HEK293T (cell line): ENCODE measurements at places on chromosomes 13 and 19.
A peak's percentile ranks its signal among the peaks of the same experiment; 100 is the strongest.

DNA sequence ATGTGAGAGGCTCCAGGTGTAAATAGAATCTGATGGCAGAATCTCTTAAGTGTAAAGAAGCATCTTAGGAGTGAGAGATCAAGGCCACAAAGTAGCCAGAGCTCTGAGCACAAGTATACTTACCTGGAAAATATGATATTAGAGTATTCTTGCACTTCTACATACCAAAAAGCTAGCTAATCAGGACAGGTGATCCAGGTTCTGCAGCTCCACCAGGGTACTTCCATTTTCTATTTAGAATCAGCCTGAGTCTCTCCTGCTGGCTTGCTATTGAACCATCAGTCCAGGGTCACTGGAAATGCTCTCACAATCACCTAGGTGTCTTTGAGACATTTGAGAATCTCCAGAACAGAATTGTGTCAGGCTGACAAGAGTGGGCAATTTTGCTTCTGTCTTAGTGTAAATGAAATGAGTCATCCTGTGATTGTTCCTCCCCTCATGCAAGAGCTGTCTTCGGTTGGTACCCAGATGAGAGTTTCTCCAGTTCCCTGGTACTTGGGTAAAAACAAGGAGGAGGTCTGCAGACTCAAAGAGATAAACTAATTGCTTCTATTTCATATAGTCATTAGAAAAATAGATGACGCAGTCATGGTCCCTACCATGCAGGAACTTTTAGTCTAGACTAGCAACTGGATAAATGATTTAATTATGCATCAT is 14.6 kb downstream of the ZNF254 start:
- DNase-seq: no peak

GRCh38 chr13:46334035-46334822 is 52.8 kb downstream of the RUBCNL start:
- no peak for DNase-seq

- no peak for DNase-seq
Observed at GRCh38 chr19:40718774-40719391, 2.0 kb downstream of the ITPKC start.

DNA sequence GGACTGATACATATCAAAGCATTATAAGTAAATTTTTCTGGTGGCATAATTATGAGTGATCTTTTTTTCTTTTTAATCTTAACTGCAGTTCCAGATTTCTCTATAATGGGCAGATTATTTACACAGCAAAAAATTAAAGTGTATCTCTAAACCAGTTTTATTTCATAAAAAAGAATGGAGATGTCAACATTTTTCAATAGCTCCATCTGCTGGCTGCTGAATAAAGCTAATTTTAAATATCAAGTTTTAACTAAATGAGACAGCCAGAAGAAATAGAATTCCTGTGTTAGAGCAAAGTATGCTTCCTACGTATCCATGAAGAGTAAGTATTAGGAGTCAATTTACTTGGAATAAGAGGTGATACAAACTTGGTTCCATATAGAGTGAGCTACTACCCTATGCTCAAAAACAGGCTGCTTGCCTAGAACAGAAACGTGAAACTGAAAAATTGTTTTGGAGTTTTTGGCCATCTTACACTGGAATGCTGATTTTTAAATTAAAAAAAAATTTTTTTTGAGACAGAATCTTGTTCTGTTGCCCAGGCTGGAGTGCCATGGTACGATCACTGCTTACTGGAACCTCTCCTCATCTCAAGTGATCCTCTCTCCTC is 5.0 kb upstream of the PDS5B start:
- DNase-seq: no peak

- no peak for DNase-seq
Observed at GRCh38 chr19:3512562-3513228, 6.6 kb downstream of the FZR1 start.

GRCh38 chr13:46535825-46536224 is 17.1 kb upstream of the LRCH1 start:
- no peak for DNase-seq

- DNase-seq: no peak
Observed at GRCh38 chr19:22901431-22902130, 69.5 kb downstream of the ZNF723 start.

DNA sequence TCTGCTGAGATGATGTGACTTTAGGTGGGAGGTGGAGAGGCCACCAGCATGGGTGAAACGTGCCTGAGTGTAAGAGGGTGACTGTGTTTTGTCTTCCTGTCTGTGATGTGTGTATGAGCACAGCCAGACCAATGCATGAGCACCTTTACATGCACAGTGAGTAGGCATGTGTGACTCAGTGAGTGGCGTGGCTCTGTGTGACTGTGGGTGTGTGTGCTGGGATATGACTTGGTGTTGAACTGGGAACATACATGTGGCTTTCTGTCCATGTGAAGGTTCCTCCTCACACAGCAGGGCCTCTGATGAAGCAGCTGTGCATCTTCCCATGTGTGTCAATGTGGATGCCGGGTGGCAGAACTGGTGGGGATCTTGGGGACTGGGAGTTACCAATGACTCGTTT is 19.9 kb upstream of the LGALS13 start:
- no peak for DNase-seq

DNA sequence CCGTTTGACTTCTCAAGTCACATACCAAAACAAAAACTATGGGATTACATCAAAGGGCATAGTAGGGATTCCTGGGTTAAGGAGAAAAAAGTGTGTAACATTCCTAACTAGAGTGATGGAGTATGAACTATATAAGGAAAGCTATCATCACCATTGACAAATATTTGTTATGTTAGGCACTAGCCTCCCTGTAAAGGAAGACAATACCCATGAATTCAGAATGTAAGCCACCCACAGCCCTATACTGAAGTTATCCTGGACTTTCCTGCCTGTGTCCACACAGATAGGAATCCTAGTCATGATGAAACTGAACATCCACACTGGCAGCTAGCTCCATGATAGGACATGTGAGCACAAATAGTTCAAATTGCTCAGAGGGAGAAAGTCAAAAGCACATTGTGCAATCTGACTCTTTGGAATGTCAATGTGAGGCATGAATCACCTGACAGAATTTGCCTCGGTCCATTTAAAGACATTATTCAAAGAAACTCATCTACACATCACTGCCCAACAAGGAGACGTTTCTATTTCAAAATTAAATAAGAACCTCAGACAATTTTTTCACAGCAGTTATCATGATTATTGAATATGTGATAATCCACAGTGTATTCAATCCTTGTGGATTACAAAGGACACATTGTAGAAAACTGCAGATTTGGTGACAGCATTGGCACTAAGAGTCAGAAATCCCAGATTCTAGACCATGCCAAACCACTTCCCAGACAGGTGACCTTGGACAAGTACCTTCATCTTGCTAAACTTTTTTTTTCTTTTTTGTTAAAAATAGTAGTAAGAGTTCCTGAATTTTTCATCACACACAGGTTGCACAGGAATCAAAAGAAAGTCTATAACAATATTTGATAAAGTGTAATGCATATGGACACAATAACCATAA is 529.3 kb downstream of the IRS2 start:
- DNase-seq: no peak

GRCh38 chr13:19591864-19592263 is 30.5 kb upstream of the TPTE2 start:
- DNase-seq: no peak

DNA sequence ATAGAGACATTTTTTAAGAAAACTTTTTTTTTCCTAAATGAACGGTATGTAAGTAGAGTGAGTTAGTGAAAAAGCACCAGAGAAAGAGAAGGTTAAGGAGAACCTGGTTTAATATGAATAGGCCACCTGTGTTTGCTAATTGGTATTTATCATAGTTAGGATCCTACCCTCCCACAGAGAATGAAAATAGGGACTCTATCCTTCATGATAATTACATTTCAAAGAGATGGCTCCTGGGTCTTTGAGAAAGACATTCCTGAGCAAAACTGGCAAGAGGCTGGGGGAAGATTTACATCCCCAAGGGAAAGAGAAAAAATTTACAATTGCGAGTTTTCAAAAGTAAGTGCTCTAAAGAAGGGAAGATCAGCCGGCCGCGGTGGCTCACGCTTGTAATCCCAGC is 1284.5 kb downstream of the SLITRK1 start:
- no peak for DNase-seq

- peak; percentile 15 for DNase-seq
Observed at GRCh38 chr13:107867701-107868661, 347.4 kb downstream of the LIG4 start.

GRCh38 chr13:104949840-104950740 is 1585.4 kb downstream of the EFNB2 start:
- no peak for DNase-seq

- no peak for DNase-seq
Observed at GRCh38 chr19:497491-497868, 1.2 kb downstream of the MADCAM1 start.

DNA sequence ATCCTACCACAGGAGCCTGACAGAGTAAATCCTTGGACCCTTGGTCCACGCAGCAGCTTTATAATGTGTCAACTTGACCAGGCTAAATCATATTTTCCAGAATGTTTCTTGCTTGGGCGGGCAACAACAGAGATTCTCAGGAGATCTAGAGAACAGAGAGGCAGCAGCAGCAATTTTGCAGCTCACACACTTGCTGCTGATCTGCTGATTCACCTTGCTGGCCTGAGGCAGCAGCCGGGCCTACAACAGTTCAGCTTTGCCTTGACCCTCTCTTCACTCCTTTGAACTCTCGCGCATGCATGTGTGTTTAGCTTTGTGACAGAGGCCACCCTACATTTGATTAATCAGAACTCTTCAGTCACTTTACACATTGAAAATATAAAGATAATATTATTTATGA is 159.3 kb downstream of the UGGT2 start:
- no peak for DNase-seq

- DNase-seq: no peak
Observed at GRCh38 chr13:109227344-109227940, 558.9 kb downstream of the IRS2 start.

DNA sequence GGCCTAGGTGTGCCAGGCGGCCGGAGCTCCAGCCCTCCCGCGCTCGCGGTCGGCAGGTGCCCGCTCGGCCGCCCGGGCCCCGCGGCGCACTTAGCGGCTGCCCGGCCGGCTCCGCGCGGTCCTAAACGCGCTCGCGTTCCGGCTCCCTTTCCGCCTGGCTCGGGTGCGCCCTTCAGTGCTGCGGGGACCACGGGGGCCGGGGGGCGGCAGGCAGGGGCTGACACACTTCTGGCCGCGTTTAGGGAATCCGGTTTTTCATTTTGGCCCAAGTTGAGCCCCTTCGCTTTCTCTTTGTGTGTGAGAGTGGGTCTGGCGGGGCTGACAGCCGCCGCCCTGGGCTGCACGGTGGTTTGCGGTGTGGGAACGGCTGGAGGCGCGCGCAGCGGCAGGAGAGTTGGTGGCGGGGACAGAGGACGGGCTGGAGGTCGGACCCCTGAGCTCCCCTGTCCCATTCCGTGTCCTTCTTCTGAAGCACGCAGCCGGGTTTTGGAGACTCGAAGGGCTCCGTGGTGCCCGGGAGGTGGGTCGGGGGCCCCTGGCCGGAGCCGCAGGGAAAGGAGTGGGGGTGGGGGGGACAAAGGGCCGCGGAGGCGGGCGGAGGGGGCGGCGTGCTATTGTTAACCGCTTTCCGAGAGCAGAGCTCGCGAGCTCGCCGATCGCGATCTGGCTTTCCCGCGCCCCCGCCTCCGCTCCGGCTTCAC is 3.1 kb downstream of the FGF9 start:
- DNase-seq: peak; percentile 49

DNA sequence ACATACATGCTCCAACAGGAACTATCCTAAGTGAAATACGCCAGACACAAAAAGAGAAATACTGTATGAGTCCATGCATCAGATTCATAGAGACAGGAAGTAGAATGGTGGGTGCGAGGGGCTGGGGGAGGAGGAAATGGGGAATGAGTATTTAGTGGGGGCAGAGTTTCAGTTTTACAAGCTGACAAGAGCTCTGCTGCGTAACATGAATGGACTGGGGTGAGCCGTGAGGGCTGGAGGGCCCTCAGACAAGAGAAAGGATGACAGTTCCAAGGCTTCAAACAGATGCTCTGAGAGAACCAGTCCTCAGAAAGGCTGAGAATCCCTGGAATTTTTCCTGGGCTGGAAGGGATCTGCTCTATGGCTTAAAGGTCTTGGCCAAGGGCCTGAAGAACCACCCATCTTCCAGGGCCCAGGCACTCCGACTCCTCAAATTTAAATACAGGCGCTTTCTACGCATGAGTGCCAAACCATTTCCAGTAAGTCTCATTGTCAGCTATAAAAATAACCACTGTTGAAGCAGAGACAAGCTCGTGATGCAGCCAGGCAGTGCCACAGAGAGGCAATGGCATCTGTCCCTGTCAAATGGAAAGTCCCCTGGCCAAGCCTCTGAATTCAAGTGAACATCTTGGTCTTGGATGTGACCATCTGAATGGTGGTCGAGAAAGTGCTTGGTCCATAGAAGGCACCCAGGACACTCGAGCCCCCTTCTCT is 17.5 kb downstream of the KLF2 start:
- DNase-seq: no peak

GRCh38 chr13:30806784-30807183 is 71.4 kb downstream of the ALOX5AP start:
- DNase-seq: no peak

- no peak for DNase-seq
Observed at GRCh38 chr13:61247149-61247936, 168.3 kb downstream of the PCDH20 start.

GRCh38 chr13:111382411-111382810 is 62.0 kb downstream of the TEX29 start:
- no peak for DNase-seq

GRCh38 chr13:51044023-51044665 is 66.9 kb downstream of the C13orf42 start:
- no peak for DNase-seq

DNA sequence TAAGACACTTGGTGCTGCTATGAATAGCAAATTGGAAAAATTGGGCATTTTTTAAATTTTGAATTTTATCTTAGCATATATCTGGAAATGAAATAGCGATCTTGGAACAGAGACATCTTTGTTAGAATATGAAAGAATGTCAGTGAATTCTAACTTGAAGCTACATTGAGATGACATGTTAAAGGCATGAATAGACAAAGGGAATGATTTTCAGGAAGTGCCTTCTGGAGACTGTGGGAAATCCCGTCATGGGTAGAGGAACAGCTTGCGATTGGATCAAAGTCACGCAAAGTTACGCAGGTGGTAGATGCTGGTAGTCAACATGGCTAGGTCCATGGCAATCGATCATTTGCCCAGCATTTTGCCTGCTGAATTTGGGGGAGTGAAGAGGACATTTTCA is 43.5 kb downstream of the LRCH1 start:
- no peak for DNase-seq

- no peak for DNase-seq
Observed at GRCh38 chr13:97261254-97262005, 39.3 kb downstream of the MBNL2 start.

DNA sequence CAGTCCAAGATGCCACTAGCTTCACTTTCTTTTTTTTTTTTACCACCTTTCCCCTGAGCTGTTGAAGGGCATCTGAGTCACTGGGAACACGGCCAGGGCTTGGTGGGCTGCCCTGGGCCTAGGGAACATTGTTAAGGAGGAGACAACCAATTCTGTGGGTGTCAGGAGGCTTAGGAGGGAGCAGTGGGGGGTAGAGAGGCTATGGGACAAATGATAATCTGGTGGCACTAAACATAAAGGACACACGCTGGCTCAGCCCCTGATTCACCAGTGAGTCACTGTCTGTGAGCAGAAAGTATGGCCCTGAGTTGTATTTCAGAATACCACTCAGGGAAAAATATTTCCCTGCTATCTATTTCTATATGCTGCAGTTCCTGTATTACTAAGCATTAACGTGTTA is 207.8 kb downstream of the DCLK1 start:
- DNase-seq: no peak

GRCh38 chr13:111903143-111903542 is 163.8 kb upstream of the SOX1 start:
- DNase-seq: no peak
